CD4-positive, alpha-beta T cell treated with Interleukin-2 at 100 ng/mL for 4 hours (primary cell): ENCODE measurements at places on chromosomes 5 and 9.
A peak's percentile ranks its signal among the peaks of the same experiment; 100 is the strongest.

DNA sequence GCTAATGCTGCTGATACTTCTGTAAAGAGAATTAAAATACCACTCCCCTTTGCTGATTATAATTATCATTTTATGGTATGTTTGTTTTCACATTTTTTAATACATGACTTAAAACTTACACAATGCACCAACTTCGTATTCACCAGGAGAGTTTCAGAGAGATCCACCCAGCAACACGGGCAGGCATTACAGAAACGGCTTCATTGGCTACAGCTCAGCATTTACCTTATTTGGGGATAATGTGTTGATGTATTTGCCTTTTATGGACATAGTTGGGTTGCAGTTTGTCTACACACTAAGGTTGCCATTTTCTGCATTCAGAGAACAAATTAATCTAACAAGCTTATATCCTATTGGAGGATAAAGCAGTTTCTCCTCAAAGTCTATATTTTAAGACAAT is 423.6 kb downstream of the PRDM9 start:
- no peak for DNase-seq

DNA sequence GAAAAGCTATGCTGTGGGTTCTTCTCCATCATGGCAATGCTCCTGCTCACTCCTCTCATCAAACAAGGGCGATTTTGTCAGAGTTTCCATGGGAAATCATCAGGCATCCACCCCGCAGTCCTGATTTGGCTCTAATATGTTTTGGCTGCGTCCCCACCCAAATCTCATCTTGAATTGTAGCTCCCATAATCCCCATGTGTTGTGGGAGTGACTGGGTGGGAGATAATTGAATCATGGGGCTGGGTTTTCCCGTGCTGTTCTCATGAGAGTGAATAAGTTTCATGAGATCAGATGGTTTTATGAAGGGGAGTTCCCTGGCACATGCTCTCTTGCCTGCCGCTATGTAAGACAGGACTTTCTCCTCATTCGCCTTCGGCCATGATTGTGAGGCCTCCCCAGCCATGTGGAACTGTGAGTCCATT is 163.8 kb downstream of the GADD45G start:
- DNase-seq, result no peak

DNA sequence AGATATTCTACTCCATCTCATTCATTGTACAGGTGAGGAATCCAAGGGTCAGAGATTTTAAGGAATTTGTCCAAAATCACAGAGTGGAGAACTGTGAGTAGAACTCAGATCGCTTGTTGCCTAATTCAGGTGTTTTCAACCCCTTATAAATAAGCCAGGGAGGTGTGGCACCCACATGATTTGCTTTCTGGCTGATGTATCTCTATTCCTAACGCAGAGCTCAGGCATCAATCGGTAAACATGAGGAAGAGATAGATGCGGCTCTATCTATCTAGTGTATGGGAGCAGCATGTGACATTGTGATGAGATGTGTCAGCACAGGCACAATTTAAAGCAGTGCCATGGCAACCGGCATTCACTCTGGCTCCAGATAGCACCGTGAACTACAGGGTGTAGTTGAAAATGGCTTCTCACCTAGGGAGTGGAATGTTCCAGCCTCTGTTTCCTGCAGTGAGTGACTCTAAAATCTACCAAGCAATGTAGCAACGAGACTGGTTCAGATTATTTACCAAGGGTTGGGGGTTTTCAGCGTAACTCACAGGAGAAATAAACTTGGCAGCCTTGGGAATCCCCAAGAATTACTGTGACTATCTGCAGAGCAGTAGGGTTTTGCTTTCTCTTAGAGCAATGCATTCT is 53.4 kb upstream of the SUB1 start:
- DNase-seq, result peak; percentile 81

- no peak for DNase-seq
Observed at GRCh38 chr5:23721336-23721735, 213.9 kb downstream of the PRDM9 start.

DNA sequence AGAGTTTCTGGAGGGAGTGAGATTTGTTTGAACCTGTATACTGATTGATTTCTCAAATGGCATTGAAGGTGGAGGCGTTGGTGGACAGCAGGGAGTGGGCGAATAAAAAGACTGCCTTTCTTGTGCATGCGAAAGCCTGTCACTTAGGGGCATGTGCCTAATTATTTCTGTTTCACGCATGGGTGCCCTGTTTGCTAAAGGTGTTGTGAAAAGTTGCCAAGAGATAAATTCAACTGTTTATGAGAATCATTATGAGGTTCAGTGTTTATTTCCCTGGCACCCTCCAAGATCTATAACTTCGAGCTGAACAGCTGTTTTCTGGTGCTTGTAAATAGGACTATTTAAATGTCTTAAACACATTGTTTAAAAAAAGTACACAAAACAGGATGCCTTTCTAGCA is 67.4 kb upstream of the DMRTA1 start:
- DNase-seq, result no peak

DNA sequence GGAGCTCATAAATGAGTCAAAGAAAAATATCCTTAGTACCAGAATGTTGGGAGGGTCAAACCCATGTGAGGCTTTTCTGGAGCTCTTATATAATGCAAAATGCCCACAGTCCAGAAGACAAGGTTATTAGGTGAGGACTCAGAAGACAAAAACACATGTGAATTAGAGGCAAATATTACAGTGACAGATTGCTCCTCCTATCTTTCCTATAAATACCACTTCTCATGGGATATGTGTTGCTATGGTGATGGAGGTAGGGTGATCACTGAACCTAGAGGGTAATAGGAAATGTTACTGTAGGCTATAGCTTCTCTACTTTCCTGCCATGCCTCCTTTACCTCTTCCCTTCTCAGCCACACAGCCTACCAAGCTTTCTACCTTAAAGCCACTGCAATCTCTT is 264.6 kb downstream of the SEC61B start:
- no peak for DNase-seq

DNA sequence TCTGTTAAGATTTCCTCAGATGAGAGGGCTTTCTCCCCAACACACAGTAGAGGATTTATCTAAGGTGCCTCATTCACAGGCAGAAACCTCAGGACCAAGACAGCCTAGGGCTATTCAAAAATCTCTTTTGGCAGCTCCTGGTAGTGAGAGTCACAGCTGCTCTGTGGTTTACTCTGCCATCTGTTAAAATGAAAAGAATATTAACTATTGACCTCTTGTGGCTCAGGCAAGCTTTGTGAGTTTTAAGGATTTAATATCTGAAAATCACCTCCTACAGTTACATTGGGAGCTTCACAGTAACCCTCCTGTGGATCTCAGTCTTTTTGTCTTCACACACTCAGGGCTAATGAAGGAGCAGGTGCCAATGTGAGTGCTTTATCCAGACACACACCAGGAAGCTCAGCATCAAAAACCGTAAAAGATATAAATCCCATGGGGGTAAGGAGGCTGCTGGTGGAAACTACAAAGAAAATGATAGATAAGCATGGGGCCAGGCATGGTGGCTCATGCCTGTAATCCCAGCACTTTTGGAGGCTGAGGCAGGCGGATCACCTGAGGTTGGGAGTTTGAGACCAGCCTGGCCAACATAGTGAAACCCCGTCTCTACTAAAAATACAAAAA is 29.7 kb downstream of the PPP1R2B start:
- no peak for DNase-seq

GRCh38 chr9:16986556-16986955 is 116.1 kb upstream of the BNC2 start:
- DNase-seq, result no peak

DNA sequence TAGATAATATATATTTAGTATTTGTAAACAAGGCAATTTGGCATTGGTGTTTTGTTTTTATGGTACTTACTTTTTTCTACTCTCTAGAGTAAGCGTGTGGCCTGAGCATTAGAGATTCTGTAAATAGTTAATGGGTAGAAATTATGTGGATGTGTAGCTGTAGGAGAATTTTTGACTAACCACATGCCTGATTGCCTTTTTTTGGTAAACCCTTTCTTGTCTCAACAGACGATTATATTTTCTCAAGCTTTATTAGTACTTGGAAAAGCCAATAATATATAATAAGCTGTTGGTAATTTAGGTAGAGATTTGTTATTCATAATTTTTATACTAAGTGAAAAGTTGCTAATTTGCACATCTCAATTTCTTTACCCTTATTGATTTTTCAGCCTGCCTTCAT is 76.8 kb downstream of the FCHO2 start:
- DNase-seq, result no peak

- no peak for DNase-seq
Observed at GRCh38 chr5:63211448-63212132, 633.0 kb downstream of the LRRC70 start.

DNA sequence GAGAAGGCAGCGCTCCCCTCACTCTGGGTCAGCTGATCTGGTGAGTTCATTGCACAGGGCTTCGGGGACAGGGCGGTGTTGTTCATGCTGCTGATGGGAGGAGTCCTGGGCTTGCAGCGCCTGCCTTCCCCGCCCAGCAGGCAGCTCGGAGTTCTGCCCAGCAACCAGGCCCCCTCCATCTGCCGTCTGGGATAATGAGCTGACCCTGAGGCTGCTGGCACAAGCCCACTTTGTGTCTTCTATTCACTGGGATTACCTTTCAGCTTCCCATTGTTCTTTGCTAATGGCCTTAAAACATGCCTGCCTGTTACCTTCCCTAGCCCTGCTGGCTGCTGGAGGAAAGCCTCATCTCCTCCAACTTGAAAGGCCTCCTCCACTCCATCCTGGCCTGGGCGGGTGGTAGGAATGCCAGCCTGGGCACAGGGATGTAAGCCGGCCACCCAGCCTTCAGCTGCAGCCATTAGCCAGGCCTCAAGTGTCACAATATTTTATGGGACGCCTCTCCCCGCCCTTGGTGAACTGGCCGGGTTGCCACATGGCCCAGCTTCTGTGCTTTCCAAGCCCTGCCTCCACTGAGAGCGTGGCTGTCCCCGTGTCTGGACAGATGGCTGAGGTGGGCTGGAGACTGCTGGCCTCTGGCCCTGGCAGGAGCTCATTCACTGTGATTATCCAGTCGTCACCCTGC is 70.4 kb downstream of the GADD45G start:
- DNase-seq, result no peak

DNA sequence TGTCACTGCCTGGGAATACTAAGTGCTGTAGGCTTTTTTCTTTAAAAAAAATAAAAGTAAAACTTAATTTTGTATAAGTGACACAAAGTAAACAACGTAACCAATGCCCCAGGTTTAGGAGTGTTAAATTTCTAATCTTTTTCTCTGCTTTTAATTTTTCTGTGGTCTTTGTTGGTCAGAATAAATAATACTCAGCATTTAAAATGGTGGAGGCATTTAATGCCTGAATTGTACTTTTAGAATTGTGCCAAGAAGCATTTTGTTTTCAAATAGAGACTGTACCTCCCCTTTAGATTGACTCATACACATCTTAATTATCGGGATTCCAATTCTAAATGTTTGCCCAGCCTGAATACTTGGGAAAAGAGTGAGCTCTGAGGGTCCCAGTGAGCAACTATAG is 1.6 kb downstream of the DMXL1 start:
- DNase-seq, result no peak

- DNase-seq, result no peak
Observed at GRCh38 chr9:86721843-86722705, 225.2 kb downstream of the GAS1 start.

DNA sequence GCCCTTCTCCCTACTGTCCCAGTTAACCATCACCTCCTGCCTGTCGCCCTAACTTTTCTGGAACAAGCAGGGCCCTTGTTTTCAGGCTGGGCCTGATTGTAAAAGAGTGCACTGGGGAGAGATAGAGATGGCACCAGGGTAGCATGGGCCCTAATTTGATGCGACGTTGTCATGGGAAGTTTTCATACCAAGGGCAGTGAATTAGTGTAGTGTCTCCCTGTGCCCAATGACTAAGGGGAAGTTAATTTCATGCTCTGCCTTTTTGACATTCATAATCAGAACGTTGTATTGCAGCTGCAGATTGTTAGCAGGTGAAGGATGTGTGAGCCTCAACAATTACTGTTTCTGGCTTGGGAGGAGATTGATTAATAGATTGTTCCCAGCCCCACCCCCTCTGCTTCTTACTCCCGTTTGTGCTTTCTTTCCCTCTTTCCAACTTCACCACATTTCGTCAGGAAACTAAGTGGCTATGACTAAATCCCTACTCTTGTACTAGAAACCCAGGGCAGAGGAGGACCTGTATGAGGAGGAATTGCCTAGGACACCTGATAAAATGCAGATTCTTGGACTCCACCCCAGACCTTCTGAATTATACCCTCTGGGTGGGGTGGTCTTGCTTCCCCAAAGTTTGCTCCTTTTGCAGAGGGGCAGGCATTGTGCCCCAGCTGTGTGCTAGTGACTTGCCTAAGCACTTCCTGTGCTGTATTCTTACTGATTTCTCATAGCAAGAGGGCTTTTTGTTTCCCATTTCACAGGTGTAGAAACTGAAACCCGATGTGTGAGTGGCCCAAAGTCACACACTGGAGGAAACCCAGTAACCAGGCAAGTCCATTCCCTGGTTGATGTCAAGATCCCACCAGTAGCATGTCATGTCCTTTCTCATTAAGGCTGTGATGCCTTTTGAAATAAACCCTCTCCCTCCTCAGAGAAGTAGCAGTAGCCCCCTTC is 56.3 kb downstream of the DAB2IP start:
- no peak for DNase-seq

- DNase-seq, result no peak
Observed at GRCh38 chr5:72402381-72402890, 82.3 kb downstream of the PTCD2 start.

DNA sequence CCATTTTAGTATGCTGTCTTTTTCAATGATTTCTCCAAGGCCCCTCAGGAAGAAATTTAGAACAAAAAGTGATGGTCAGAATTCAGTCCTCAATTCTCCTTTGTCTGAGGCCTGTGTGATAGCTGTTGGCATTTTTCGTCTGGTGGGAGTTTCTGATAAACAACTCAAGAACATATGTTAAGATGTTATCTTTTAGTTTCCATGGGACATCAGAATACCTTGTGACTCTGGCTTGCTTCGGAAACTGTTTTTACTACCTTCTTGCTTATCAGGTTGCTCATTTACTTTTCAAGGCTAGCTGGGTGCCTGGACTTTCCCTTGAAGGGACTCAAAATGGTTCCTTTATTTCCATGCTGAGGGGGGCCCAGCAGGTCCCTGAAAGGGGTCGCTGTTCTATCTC is 97.2 kb downstream of the INVS start:
- DNase-seq, result no peak

GRCh38 chr9:126399789-126400188 is 73.2 kb downstream of the MVB12B start:
- no peak for DNase-seq

- DNase-seq, result peak; percentile 44
Observed at GRCh38 chr5:141420855-141421488, at the start of gene PCDHGA11. PCDHGA11 (plus strand) TSS chr5:141421051; CDS start chr5:141421228, 177 bp downstream.
